ENCODE measurements at places on chromosomes 11 and 22.

GRCh38 chr22:40666151-40666848 is 13.0 kb upstream of the MCHR1 start:
- DNase-seq, result no peak

- no peak for DNase-seq
Observed at GRCh38 chr22:44815099-44816070, 63.0 kb downstream of the ARHGAP8 start.

GRCh38 chr11:128171506-128171905 is 415.9 kb downstream of the ETS1 start:
- no peak for DNase-seq

DNA sequence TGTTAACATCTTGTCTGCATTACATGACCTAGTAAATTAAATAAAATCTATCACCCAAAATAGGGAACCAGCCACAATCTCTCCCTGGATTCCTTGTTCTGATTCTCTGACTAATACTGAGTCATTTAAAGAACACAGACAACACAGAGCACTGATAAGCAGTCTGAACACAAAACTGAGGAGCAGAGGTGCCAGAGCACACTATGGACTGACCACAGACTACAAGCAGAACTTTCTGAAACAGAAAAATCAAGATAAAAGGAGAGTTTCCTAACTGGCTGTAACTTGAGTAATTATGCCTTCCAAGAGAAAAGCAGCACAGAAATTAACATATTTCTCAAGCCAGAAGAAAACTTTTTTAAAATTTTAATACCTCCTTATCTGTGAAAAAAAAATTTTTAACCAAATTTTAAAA is 128.8 kb downstream of the SGSM3 start:
- peak; percentile 68 for DNase-seq

GRCh38 chr11:71293961-71294782 is 41.8 kb upstream of the SHANK2 start:
- no peak for DNase-seq
